GM23248 (cell line): ENCODE measurements at places on chromosomes 1 and 21. TPM values are rescaled to one million over a fixed set of nuclear protein-coding genes. Genes with fewer than 3 reads are reported as not detected.

OR2L3 gene
- total RNA-seq = not detected in 2 replicates

NTNG1 gene
- 14.4 and 14.7 TPM in 2 replicates for total RNA-seq

- DNase-seq = peak; percentile 65
- H3K27ac ChIP-seq = 0 out of 2 replicates have a peak overlapping the region, but pooled peaks have one; percentile 12
- no peaks in the 10 kb centered on the region for H3K36me3 ChIP-seq
- peaks cover 6% of the 10 kb centered on the region; the same call in 1 of the 2 replicates for H3K4me1 ChIP-seq
Observed at GRCh38 chr1:6785728-6786505, 663 bp downstream of the CAMTA1 start.

- no peaks in the 10 kb centered on the region for H3K27me3 ChIP-seq
- no peak for DNase-seq
- peak overlapping the region; percentile 87 for H3K4me3 ChIP-seq
- H3K36me3 ChIP-seq = peaks cover 9% of the 10 kb centered on the region
- no peak overlapping the region for H3K27ac ChIP-seq
- H3K4me1 ChIP-seq = peaks cover 22% of the 10 kb centered on the region
Observed at GRCh38 chr1:42845866-42846256, 552 bp upstream of the ZNF691 start.
